Central memory CD8-positive, alpha-beta T cell (primary cell): ENCODE measurements at places on chromosomes 5 and 9.

DNA sequence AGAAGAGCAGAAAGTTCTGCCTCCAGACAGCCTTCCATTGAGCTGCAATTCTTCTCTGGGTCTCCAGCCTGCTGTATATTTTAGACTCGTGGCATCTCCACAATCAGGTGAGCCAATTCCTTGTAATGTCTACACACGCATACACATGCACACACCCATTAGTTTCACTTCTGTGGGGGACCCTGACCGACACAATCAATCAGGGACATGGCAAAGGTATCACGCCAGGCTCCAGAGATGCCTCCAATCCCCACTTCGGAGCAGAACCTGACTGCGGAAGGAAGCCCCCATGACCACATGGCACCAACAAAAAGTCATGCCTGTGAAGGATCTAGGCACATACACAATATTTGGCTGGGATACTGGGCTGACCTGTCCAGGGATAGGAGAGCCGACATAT, 21.4 kb downstream of the SEMA4D start:
- DNase-seq, result no peak

GRCh38 chr9:85038824-85039608, 369.5 kb downstream of the NTRK2 start:
- no peak for DNase-seq

DNA sequence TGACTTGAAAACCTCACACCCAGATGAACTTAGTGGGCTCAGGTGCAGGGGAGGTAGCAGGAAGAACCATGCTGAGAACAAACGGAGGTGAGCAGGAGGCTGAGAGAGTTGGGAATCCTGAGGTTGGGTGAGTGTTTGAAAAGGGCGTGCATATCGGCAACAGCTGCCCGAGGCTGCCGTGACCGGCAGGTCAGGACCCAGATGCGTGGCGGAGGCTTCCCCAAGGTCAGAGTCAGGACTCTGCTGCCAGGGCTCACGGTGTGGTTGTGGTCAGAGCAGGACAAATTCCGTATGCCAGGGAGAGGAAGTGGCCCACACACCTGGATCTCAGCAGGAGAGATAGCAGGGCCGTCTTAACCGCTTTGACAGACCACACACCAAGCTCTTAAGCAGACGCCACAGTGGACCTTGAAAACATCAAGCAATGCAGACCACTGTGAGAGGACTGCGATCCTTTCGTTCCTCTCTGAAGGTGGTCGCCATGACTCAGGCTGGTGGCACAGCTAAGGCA, 43.1 kb downstream of the ADAMTS16 start:
- DNase-seq, result no peak

DNA sequence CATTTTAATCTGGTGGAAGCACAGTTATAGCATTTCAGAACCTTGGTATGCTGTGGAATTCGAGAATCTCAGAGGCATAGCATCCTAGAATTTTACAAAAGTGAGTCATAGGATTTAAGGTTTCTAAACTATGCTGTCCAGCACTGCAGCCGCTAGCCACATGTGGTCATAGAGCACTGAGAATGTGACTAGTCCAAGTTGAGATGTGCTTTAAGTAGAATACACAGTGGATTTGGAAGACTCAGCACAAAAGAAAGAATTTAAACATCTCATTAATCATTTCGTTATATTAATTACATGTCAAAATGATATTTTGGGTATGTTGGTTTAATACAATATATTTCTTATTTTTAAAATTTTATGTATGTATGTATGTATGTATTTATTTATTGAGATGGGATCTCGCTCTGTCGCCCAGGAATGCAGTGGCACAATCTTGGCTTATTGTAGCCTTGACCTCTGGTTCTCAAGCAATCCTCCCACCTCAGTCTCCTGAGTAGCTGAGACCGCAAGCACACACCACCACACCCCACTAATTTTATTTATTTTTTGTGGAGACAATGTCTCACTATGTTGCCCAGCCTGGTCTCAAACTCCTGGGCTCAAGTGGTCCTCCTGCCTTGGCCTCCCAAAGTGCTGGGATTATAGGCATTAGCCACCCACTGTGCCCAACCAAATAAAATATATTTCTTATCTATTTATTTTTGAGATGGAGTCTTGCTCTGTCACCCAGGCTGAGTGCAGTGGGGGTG, 20.4 kb upstream of the RPS14 start:
- DNase-seq, result no peak

- DNase-seq, result no peak
These were observed 31.3 kb downstream of the SPRY4 start for GRCh38 chr5:142293486-142293885.

DNA sequence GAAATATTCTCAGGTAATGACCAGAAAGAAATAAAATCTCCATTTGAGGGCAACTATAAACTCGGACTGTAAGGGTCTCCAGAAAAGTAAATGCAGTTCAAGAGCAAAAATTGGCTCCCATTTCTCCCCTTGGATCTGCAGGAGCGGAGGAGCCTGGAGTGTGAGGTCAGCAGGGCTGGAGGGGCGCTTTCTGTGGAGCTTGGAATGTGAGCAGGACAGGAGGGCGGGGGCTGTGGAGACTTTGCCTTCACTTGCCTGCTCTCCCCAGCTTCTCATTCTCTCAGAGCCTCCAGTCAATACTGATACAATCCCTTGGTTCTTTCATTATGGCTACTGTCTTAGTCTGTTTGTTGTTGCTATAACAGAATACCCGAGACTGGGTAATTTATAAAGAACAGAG, 162.8 kb upstream of the ANKH start:
- no peak for DNase-seq

GRCh38 chr5:61311836-61312808, 19.9 kb upstream of the ZSWIM6 start:
- DNase-seq, result no peak

DNA sequence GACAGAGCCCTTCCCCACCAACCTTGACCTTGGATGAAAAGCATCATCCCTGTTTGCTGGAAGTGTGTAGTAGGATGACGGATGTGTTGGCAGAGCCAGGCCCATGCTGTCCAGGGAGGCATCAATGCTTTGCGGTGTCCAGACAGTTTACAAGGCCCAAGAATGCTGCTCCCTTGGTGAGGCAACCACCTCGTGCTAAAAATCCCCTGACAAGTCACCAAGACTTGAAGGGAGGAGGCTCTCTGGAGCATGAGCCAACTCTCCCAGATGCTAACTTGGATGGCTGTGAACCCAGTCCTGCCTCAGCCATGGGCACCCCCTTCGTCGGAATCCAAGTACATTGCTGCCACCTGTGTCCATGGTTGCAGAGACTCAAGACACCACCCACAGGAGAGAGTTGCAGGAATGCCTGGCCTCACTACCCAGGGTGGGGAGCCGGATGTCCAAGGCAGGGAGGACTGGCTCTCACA, 9.5 kb upstream of the NKD2 start:
- no peak for DNase-seq

DNA sequence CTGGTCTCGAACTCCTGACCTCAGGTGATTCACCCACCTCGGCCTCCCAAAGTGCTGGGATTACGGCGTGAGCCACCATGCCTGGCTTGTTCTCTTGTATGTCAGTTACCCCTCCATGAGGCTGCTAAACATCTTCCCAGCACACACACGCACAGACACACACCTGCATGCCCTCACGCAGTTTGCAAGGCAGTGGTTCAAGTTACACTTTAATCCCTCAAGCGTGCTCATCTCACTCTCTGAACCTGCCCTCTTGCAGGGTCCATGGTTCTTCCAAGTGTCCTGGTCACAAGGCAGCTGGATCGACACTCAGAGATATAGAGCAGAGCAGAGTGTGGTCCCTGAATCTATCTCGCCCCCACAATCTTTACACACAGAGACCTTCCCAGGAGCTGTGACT, 34.1 kb upstream of the RUFY1 start:
- DNase-seq, result no peak

GRCh38 chr5:56638768-56639238, 176.5 kb upstream of the MAP3K1 start:
- no peak for DNase-seq

DNA sequence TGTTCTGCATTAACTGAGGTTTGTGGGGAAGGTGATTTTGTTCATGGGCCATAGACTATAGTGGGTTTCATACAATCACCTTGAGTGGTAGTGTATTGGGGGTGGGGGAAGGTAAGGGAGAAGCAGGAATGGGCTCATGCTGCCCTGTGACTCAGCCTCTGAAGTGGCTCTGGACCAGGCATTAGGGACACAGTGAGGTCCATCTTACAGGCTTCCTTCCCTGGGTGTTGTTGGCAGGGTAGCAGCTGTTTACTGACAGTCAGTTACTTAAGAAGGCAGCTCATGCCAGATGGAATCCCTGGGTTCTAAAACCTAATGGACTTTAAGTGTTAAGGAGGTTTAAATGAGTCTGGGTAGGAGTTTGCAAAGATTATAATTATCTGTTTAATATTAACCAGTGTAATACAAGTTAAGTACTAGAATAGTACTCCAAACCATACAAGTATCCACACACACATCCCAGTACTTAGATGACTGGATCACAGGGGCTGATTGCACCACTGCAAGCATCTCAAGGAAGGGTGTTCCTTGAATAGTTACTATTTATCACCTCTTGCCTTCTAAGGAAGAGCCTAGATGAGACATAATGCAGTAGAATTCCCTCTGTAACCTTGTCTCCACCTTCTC, 59.3 kb downstream of the CAST start:
- no peak for DNase-seq

GRCh38 chr9:17380126-17380861, 198.6 kb upstream of the SH3GL2 start:
- no peak for DNase-seq

DNA sequence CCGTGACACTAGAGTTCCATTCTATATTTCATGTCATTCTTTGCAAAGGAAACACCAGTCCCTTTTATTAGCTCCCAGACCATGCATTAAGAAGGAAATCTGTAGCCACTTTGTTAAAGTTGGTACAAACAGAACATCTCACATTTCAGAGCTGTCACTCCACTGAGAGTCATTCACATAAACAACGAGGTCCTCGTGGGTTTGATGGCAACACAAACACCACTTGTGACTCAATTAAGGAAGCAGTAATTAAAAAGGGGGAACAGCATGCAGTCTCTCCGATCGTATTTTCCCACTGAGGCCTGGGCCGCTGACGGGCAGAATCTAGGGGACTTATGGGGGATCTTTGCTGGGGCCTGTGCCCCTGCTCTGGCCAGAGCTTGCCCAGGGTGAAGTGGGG, 94.2 kb upstream of the ZNF618 start:
- DNase-seq, result no peak

DNA sequence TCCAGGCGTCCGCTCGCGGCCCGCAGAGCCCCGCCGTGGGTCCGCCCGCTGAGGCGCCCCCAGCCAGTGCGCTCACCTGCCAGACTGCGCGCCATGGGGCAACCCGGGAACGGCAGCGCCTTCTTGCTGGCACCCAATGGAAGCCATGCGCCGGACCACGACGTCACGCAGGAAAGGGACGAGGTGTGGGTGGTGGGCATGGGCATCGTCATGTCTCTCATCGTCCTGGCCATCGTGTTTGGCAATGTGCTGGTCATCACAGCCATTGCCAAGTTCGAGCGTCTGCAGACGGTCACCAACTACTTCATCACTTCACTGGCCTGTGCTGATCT, 294 bp downstream of the ADRB2 start:
- DNase-seq, result no peak

- no peak for DNase-seq
These were observed 42.2 kb upstream of the TNFSF8 start for GRCh38 chr9:114972510-114973136.

- DNase-seq, result no peak
These were observed 98.1 kb downstream of the UBE2R2 start for GRCh38 chr9:33914887-33915628.

DNA sequence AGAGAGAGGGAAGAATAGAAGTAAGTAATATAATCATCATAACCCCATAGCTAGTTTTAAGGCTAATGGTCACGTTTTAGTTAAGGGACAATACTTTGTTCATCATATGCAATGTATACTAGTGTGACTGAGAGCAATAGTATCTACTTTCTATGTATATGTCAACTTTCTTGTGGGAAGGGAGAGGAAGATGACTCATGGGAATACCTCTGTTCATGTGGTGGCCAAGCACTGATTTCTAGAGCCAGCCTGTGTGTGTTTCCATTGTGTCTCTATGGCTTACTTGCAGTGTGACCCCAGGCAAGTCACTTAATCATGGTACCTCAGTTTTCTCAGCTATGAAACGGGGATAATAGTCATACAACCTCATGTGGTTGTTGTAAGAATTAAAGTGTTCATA, 639.6 kb downstream of the CETN3 start:
- no peak for DNase-seq

GRCh38 chr5:105752801-105753200, 1917.9 kb downstream of the EFNA5 start:
- DNase-seq, result no peak

DNA sequence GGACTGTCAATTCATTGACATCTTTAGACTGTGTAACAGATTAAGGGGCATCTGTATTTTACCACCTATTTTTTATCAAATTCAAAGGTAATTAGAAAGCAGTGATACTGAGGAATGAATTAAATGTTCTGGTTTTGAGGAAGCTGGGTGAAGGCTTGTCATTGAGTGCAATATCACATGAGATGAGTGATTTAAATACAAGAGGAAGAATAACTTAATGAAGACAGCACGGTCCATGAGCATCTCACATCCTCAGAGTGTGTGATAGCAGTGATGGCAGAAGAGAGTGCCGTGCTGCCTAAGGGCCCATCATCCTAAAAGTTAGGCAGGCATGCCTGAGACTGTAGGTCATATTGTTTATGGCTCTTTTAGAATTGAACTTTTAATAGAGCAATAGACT, 263.3 kb downstream of the MAST4 start:
- no peak for DNase-seq

GRCh38 chr5:141958113-141958512, at the start of gene PCDH12:
Gene PCDH12 (minus strand): TSS chr5:141958202. CDS start chr5:141957851, 351 bp downstream.
- no peak for DNase-seq

DNA sequence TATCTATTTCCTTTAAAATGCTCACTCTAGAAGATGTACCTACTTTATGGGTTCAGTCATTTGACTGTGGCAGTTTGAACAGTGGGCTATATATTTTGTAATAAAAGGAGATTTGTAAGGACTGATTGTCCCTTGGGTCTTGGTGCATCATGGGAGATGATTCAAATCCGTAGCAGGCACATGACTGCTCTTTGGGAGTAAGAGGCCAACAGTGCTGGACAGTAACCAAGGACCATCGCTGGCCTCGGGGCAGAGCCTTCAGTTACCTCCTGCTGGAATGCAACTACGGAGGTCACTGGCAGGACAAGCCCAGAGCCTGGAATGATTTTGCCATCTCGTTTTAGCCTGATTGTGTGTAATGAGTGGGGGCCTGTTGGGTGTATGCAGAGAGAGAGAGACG, 7.0 kb upstream of the MAMDC2 start:
- no peak for DNase-seq

GRCh38 chr5:39121315-39121714, 47.1 kb upstream of the RICTOR start:
- no peak for DNase-seq

- no peak for DNase-seq
These were observed 141.0 kb downstream of the CDK5RAP2 start for GRCh38 chr9:120438836-120439546.

DNA sequence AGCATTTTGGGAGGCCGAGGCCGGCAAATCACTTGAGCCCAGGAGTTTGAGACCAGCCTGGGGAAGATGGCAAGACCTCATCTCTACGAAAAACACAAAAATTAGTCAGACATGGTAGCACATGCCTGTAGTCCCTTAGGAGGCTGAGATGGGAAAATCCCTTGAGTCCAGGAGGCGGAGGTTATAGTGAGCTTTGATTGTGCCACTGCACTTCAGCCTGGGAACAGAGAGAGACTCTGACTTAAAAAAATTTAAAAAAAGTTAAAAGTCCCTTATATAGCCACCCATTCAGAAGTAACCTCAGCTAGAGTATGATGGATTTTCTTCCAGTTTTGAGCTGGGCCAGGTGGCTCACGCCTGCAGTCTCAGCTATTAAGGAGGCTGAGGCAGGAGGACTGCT, 72.4 kb downstream of the UGCG start:
- no peak for DNase-seq
